DMS153 (cell line): ENCODE measurements at places on chromosomes 7 and 10.

GRCh38 chr10:130339911-130340310, 203.7 kb downstream of the GLRX3 start:
- DNase-seq: no peak

DNA sequence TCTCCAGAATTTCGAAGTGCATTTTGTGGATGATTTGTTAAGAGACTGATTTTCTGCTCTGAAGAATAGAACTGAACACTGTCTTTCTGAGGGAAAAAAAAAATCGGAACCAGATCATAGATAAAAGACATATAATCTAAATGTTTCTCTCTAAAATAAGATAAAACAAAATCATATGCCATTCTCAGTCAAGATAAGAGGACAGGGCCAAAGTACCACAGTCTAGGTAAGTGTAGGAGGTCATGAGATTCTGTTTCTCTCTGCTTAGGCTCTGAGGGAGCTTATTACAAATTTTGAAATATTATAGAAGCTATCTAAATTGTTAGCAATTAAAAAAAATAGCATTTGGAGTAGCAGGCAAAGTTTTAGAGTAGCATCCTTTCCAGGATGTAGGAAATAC, 702 bp upstream of the AOAH start:
- no peak for DNase-seq

DNA sequence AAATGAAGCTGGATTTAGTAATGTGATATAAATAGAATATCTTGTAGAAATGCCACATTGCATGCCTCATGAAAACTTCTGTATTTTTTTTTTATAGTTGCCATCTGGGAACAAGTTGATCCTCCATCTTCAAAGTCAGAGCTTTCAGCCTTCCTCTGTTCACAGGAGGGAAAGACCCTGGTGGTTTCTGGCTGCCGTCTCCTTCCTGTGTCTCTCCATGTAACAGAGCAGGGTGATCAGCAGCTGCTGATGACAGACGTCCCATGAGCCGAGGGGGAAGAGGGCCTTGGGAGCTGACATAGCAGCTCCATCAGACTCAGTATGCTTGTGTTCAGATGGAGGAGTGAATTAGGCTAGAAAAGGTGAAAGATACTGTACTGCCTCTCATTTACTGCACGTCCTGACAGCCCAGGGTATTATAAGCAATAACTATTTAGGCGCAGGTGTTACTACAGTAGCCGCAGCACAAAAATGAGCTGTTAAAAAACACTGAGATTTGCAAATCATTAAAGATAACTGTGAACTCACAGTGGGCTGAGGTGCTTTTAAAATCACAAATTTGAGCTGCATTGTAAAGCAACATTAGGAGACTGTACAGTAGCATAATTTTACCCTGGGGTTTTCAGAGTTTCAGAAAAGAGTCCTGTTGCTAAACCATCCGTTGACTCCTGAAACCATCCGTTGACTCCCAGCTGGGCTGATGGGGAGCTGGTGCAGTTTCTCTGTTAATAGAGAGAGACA, 103.3 kb downstream of the CFAP58 start:
- no peak for DNase-seq

GRCh38 chr7:80040335-80040734, 94.3 kb upstream of the GNAI1 start:
- DNase-seq: no peak

DNA sequence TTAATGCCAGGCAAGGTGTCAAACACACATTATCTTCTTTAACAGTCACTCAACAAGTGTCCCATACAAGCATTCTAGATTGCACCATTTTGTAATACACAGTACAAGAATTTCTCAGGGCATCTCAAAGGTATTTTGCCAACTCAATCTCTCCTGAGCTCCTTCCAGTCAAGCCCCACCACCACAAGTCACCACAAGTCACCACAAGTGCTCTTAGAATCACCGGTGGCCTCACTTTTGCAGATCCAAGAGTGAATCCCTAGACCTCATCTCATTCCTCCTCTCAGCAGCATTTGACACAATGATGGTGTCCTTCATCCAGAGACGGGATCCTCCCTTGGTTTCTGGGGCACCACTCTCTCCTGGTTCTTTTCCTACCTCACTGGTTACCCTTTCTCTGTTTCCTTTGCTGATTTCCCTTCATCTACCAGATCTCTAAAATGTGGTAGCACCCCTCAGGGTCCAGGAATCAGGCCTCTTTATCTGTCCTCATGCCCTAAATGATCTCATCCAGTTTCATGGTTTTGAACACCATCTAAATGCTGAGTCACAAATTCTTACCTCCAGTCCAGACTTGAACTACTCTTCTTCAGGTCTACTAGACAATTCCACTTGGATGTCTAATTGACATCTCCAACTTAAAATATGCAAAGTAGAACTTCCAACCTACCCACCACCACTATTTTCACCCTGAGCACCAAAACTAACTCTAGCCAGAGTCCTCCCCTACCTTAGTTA, 26.9 kb downstream of the VPS41 start:
- no peak for DNase-seq
